ENCODE measurements at places on chromosomes 3 and 15.

- DNase-seq, result no peak
These were observed 225.2 kb upstream of the ICE2 start for GRCh38 chr15:60704129-60704528.

GRCh38 chr3:119492128-119492527, 6.2 kb upstream of the TIMMDC1 start:
- DNase-seq, result no peak

- DNase-seq, result no peak
These were observed 156.2 kb upstream of the MEF2A start for GRCh38 chr15:99409560-99409959.

- DNase-seq, result no peak
These were observed 13.7 kb downstream of the TKT start for GRCh38 chr3:53242155-53242554.

DNA sequence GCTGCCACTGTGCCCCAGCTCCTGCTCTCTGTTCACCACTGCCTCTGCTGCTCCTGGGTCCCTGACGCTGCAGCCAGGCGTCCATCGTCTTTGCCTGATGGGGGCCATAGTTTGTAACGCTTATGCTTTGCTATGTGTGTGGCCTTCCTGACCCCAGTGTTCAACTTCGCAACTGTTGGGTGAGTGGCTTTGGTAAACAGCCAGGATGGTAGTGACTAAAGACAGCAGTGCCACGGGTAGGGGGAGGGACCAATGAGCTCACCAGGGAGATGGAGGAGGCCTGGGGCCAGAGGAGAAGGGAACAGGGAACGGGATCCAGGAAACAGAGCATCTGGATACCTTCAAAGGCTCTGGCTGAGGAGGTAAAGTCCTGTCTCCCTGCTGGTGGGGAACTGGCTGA, 75.9 kb upstream of the ALDH1L1 start:
- DNase-seq, result no peak

DNA sequence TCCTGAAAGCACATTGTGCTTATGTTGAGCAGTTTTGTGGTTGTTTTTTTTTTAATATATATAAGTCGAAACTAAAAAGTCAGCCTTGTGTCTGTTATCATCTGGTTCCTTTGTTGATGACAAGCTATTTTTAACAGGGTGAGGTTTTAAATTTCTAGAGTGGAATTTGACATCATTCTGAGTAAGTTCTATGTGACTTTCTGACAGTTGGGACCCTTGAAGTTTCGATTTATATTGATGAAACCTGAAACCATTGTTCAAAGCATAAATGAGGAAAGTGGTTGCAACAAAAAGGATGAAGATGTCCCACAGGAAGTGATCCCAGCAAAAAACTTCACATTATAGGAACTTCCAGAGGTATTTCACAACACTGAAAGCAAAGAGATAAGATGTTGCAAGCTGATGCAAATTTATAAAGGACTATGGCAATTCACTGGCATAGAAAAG, 94.0 kb downstream of the CYP19A1 start:
- DNase-seq, result no peak

GRCh38 chr3:54578417-54578816, 349.4 kb downstream of the LRTM1 start:
- no peak for DNase-seq

DNA sequence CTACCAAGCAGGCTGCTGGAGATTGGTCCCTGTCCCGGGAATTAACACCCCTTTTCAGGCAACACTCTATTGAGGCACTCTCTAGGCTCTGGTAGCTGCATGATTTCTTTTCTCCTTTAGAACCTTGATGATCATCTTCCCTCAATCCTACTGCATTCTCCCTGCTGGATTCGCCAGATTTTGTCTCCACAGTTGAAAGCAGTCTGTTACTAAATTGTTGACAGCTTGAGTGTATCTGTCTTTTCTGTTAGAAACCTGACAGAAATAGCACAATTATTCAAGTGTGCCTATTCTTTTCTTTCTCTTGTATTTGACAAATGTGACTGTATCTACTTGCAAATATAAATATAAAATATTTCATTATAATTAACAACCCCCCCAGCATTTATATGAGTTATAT, 830.8 kb upstream of the CADM2 start:
- DNase-seq, result no peak

- no peak for DNase-seq
These were observed 71.3 kb upstream of the VEPH1 start for GRCh38 chr3:157574531-157574930.

- no peak for DNase-seq
These were observed 280.8 kb upstream of the UBE2E2 start for GRCh38 chr3:22922317-22922716.

DNA sequence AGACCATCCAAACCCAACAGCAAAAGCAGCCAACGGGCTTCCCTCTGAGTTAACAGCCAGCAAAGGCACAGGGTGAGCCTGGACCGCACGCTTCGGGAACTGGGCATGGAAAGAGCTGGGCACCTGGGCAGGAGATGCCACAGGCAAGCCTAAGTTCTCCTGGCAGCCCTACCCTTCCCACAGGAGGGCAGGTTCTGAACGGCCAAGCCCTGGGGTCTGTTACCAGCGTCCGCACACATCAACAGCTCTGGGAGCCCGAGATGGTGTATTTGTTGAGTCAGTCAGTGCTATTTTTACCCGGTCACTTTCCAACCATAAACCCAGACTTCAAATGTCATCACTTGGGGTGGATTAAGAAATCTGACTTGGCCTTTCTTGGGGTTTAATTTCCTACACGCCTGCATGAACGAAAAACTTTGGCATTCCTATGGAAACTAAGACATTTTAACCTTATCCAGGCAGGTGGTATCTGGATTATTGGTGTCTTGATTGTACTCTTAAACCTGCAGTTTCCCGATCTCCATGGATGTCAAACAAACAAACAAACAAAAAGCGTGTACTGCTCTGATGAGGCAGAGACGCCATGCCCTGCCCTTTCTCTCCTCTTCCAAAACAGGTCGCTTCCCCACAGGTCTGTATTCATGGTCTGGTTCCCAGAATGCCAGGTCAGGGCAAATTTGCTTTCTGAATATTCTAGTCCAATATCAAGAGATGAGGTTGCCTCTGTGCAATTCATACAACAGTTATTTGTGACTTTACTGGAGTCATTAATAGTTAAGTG, 99.7 kb downstream of the XXYLT1 start:
- no peak for DNase-seq

GRCh38 chr3:30655187-30655812, 48.9 kb downstream of the TGFBR2 start:
- no peak for DNase-seq

- DNase-seq, result peak; percentile 8
These were observed 17.7 kb downstream of the STAG1 start for GRCh38 chr3:136734382-136735070.

DNA sequence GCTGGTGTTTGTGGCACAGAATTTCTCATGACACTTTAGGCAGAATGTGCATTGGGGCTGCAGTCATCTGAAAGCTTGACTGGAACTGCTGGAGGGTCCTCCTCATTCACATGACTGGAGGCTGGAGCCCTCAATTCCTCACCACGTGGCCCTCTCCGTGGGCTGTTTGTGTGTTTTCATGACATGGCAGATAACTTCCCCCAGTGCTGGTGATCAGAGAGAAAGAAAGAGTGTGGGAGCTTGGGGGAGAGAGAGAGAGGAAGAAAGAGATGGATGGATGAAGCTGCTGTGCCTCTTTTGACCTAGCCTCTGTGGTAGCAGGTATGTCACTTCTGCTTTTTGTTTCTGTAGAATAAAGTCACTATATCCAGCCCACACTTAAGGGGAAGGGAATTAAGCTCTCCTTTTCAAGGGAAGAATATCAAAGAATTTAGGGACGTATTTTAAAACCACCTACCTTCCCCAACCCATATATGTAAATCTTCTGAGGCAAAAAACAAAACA, 169.6 kb upstream of the IL12A start:
- DNase-seq, result no peak

DNA sequence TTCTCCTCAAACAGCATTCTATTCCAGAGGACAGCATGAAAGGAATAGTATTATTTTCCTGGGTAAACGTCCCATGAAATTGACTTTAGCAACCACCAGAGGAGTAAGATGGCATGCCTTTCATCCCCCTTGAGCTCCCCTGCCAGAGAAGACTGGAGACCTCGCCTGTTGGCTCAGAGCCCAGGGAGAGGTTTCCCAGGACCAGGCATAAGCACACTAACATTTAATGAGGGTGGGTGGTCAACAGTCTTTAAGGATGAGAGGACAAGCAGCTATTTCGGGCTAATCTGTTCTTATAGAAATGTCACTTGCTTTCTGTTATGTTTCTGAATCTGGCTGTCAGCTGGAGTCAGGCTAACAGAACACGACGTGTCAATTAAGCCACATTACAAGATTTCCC, 390.5 kb downstream of the GABRG3 start:
- DNase-seq, result no peak

DNA sequence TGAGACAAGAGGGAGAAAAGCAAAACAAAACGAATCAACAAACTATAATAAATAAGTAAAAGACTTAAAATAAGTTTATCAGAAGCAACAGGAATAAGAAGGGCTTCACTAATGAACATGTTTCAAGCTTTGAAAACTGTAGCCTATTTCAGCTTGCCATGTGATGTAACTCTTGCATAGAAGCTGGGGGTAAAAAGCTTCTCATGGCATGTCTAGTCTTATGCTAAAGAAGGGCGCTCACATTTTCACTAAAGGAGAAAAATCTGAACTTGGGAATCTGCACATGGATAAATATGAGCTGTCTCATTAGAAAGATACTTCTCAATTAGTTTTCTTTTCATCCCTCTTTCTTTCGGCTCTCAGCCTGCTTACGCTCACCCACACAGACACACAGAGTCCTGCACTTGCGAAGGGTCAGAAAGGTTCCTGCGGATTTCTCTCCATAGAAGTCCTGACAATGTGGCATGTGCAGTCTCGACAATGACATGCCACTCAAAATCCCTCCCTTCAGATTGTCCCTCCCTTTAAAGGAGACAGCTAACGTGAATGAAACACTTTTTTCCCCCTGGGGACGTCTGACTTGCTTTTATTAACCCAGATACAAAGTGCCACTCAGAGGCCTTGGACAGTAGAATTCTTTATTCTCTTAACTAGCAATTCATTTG, 568.9 kb upstream of the NR2F2 start:
- no peak for DNase-seq

DNA sequence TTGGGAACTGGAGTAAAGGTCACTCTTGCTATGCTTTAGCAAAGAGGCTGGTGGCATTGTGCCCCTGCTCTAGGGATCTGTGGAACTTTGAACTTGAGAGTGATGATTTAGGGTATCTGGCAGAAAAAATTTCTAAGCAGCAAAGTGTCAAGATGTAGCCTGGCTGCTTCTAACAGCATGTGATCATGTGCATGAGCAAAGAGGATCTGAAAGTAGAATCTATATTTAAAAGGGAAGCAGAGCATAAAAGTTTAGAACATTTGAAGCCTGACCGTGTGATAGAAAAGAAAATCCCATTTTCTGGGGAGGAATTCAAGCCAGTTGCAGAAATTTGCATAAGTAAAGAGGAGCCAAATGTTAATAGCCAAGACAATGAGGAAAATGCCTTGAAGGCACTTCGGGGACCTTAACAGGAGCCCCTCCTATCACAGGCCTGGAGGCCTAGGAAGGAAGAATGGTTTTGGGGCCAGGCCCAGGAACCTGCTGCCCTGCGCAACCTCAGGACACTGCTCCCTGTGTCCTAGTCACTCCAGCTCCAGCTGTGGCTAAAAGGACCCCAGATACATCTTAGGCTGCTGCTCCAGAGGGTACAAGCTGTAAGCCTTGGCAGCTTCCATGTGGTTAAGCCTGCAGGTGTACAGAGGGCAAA, 212.2 kb upstream of the LINGO1 start:
- no peak for DNase-seq

DNA sequence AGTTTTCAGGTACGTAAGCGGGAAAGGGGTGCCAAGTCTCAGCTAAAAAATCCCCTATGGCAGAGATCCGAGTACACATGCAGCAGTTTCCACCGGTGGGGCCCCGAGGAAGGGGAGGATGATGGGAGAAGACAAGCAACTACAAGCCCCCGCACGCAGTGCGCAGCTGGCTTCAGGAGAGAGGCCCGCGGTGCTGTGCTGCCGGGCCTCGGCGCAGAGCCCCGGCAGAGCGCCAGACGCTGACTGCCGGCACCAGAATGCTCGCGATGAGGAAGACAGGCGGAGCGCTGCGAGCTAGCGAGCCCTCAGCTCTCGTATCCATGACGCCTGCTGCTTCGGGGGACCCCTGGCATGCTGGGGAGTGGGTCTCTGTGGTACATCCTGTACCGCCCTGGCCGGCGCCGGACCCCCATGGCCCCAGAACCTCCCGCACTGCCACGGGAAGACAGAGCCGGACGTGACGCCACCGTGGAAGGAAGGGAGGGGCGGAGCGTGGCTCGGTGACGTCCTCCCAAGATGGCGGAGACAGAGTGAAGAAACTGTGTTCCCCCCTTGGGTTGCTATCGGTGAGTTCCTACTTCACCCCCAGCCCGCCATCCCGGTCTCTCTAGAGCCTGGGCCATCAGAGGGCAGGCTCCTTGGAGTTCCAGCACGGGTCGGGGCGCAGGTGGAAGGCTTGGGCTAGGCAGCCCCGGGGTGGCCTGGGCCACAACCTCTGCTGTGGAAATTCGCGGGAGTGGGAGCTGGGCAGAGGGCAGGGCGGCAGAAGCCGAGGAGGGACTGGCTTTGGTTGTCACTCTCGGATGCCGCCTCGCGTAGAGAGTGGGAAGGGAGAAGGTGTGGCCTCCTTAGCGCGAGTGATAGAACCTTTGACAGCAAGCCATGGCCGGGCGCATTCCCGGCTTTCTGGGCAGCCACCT, at the start of gene MYNN:
Gene MYNN, plus strand, starts transcription at position 500 of the 920 bp plus-strand sequence. CDS start 900 bp downstream, outside the sequence.
- DNase-seq, result peak; percentile 82

GRCh38 chr15:34019369-34019990, 19.5 kb downstream of the AVEN start:
- DNase-seq, result no peak

- DNase-seq, result no peak
These were observed 20.3 kb upstream of the NRROS start for GRCh38 chr3:196619223-196619622.

DNA sequence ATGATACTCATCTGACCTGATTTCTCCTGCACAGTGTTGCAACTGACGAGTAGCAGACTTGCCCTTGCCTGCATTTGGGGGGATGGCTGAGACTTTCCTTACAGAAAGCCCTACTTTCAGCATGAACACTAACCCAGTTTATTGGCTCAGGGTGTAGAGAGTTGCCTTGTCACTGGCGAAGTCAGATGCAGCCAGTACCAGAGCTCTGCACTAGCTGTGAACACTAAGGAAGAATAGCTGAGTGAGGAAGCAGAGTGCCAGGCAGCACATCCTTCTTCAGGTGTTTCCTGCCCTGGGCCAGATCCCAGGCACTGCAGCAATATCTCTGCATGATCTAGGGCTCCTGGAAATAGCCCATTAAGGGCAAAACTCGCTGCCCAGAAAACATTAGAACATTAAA, 154.0 kb upstream of the SYNPR start:
- no peak for DNase-seq

GRCh38 chr3:170614214-170614966, 28.5 kb upstream of the SLC7A14 start:
- no peak for DNase-seq
